ENCODE measurements at places on chromosomes 11 and 22.

- DNase-seq = no peak
Measured at GRCh38 chr22:45426387-45426786, 12.9 kb downstream of the RIBC2 start.

DNA sequence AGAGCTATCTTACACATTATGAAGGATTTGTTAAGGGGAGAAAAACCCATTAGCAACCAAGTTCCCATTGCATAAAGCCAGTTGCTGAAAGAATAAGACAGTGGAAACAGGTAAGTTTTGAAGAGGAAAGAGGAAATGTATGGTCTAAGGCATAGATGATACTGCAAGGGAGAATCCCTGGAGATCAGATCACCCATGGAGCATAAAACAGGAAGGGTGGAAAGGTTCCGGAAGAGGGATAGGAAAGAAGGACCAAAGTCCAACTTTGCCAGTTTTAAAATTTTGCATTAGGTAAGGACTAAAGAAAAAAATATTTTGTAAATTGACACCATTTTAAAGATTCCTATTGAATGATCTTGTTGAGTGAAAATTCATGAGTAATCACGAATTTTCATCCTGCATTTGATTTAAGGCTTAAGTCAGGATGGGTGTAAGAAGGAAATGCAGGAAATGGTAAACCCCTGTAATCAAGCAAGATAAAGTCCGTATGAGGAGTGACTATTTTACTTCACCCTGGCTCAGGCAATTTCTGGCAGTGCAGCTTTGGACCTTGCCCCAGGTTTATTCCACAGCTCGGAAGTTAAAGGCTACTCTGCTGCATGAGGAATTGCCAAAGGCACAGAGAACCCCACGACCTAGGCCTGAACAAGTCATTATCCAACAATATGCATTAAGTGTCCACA lies 70.9 kb downstream of the CCDC34 start:
- DNase-seq = no peak

DNA sequence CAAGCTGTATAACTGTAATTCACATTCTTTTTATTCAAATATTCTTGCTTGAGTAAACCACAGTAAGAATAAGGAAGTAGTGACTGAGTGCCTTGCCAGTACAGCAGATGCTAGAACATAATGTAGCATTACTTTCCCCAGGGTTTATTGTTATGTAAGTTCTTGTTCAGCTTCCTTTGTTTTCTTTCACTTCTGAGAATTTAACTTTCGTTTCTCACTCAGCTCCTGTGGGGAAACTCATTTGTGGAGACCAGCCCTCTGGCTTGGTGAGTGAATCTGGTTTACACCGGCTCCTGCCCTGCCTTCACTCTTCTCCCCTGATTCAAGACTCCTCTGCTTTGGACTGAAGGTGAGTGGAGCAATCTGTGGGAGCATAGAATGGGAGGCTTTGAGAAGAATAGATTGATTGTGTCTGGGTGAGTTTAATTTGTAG lies at the start of gene TRIM22:
TRIM22 (plus strand) TSS at position 240 of the 433 bp plus-strand sequence. CDS start 6,443 bp downstream, outside the sequence.
- peak; percentile 54 for DNase-seq

DNA sequence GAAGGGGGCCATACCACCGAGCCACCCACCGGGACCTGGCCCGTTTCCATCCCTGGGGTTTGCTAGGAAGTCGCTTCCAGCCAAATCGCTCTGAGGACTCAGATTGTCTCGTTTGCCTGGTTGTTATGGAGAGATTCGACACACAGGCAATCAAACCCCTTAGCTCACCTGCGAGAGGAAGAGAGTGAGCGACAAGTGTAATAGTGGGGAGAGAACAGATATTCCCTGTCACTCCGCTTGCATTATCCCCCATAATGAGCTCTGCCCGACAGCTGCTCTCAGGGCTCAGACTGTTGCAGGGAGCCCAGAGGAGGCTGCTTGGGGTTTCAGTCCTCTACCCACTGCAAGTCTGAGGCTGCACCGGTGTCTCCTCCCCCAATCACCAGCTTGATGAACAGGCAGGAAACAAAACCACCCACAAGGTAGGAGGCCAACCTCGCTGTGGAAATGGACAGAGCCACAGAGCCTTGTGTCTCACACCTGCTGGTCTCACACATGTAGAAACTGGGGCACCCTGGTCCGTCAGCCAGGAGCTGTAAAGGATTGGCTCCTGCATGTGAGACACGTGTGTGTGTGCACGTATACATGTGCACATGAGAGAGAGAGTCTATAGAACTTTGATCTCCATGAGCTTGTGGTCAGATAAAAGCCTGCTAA lies 351.1 kb downstream of the BUD13 start:
- no peak for DNase-seq

GRCh38 chr22:45179276-45180049 lies 15.7 kb downstream of the NUP50 start:
- DNase-seq = no peak

Data from right forelimb (tissue), 1 donor.